ENCODE measurements at places on chromosomes 7 and 10.

DNA sequence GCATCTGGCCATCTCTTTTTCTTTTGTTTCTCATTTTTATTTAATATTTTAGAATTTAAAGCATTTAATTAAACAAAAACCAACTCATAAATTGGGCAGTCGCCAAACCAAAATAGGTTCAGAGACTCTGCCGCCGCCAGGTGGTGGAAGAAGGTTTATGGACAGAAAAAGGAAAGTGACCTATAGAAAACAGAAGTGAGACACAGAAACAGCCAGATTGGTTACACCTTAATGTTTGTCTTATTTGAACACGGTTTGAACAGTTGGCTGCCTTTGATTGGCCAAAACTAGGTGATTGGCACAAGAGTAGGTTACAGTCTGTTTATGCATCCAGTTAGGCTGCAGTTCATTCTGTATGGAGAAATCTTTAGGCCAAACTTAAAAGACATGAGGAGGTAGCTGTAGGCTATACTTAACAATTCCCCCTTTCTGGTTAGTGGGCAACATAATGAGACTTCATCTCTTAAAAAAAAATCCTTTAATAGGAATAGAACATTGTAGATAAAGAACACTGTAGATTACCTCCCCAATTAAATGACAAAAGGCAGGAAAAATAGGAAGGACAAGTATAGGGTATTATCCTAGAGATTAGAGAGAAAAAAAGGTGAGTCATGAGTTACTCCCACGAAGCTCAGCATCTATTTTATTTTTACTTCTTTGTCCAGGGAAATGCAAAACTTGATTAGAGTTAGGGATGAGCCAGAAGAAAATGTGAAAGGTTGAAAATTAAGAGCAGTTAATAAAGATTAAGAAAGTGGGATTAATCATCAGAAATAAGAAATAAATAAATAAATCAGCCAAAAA is 23.9 kb upstream of the CYCS start:
- no peak for DNase-seq

- no peak for DNase-seq
Observed at GRCh38 chr10:1163204-1163660, 107.0 kb downstream of the WDR37 start.

GRCh38 chr10:64286533-64286932 is 765.3 kb downstream of the REEP3 start:
- no peak for DNase-seq

GRCh38 chr10:114539623-114540022 is 118.5 kb downstream of the ABLIM1 start:
- DNase-seq: no peak

DNA sequence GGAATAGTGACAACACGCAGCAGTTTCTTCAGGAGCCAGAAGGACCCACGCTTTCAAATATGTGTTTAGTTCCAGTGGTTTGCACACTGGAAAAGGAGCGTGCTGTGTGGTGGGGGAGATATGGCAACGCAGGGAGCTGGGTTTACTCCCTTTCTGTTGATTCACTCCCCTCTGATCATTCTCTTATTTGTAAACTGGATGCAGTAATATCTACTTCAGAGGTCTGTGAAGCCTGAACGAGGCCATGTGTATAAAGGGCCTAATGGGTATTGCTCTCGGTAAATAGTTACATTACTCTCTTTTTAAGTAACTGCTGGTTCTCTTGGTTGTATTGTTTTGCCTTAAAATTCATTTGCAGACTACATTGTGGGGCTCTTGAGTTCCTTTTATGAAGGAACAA is 19.2 kb downstream of the RBM17 start:
- DNase-seq: no peak

DNA sequence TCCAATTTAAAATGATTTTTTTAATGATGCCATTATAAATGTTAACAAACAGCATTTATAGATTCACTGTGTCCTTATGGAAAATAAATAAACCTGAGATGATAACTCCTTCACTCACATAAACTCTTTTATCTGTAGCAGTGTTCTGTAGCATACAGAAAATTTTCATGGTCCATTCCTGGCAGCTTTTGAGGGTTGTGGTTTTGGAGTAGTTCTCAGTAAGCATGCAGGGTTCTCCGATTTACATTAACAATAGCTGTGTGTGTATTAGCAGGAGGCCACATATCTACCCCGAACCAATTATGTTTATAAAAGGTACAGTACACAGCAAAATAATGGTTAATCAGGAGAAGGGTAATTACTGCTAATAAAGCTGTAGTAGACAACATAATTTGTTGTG is 162.7 kb downstream of the CDCA7L start:
- DNase-seq: no peak

DNA sequence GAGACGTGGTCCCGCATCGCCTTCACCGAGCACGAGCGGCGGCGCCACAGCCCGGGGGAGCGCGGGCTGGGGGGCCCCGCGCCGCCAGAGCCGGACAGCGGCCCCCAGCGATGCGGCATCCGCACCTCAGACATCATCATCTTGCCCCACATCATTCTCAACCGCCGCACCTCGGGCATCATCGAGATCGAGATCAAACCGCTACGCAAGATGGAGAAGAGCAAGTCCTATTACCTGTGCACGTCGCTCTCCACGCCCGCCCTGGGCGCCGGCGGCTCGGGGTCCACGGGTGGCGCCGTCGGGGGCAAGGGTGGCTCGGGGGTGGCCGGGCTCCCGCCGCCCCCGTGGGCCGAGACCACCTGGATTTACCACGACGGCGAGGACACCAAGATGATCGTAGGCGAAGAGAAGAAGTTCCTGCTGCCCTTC is 737 bp downstream of the CNNM2 start:
- DNase-seq: no peak

- no peak for DNase-seq
Observed at GRCh38 chr7:87767827-87768226, 108.3 kb downstream of the SLC25A40 start.

Data from T-helper 1 cell (primary cell).